Skeletal muscle cell (primary cell): ENCODE measurements at places on chromosomes 7 and 10.
A peak's percentile ranks its signal among the peaks of the same experiment; 100 is the strongest.

DNA sequence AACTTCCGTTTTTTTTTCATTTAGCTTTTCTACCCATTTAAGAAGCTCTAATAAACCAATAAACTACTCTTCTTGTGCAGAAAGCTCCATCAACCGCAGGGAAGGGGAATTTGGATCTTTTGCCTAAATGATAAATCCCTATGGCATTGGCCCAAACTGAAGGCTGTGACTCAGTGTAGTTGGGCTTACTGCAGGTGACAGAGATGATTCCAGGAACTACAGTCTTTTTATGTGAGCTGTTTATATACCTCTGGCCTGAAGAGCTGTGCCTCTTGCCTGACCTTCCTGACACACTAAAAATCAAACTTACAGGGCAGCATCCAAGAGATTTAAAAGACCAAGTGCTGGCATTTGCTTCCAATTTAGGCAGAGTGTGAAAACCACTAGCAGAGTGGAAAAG lies 25.2 kb downstream of the ABCB1 start:
- no peak for DNase-seq

GRCh38 chr7:157704365-157704764 lies 367.6 kb downstream of the DNAJB6 start:
- no peak for DNase-seq

- no peak for DNase-seq
Observed at GRCh38 chr10:60621018-60621417, 157.3 kb upstream of the CDK1 start.

- no peak for DNase-seq
Observed at GRCh38 chr7:44463169-44463808, 27.2 kb downstream of the NUDCD3 start.

DNA sequence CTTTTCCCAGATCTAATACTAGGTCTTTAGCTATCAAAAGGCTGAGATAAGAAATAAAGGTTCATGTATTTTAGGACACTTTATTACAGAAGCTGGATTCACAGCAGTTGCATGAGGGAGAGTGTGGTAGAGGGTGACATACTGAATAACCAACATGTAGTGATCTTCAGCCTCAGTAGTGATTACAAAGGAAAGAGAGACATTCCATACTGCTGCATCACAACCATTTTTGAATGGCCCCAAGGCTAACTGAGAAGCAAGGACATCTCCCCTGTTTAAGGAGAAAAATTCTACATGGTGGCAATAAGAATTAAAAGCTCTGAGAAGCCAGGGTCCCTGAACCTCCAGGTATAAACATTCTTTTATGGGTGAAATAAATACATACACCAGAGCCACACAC lies 35.3 kb downstream of the COG5 start:
- peak; percentile 24 for DNase-seq

DNA sequence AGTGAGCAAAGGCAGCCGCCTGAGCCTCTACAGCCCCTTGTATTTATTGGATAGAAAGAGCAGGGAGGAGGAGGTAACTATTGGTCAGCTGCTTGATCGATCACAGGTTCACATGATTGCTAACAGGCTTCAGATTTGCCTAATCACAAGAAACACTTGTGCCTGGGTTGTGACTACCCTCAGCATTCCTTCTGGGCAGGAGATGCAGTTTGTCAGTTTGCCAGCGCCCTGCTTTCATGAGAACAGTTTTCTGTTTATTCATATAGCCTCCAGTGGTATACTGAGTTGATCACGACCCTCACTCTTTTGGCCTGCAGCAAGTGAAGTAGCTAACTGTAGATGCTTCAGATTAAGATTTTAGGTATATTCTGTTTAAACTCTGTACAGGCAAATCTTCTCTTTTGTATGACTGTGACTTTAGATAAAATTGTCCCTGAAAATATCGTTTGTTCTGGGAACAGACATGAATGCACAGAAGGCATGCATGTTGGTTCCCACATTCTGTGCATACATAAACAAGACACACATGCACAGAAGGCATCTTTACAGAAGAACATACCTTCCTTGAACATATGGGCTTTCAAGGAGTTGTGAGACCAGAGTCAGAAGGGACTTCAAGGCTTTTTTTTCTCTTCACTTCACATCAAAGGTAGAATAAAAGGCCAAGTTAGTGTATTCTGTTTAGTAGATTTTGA lies 422.4 kb upstream of the STEAP1 start:
- DNase-seq = no peak

DNA sequence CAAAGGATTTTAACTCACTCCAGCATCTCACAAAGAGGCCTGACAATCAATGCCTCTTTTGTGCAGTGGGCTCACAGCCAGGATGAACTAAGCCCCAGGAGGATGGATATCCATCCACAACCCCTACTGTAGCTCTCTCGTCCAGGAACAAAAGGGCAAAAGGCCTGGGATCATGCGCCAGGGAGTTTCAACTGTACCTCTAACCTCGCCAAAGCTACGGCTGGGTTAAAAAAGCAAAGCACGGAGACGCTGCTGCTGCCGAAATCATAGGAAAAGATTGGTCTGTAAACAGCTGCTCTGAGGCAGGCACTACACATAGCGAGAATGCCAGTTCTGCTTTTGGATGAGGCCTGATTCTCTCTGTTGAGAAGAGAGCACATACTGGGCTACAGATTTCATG lies 32.1 kb downstream of the VSTM4 start:
- DNase-seq = no peak

DNA sequence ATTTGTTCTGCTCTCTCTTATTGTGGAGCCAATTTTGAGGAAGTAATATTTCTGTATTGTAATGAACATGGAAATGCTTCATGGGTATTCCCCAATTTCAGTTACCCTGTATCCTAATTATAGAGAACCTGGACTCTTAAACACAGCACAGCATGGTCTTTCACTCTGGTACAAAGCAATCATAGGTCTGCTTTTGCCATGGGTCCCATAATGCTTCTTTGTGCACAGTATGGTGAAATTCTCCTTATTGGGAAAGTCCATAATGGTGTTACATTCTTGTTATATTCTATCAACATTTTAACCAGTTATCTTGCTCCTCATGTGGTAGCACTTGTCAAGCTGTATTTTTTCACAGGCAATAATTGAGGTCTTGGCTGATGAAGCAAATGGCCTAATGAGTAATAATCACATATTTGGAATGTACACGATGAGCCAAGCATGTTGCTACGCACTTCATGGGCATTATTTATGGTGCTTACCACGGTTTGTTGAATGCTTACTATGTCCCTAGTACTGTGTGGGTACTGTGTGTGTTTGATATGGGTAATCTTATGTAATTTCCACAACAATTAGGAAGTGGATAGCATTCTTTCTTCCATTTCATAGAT lies 42.9 kb downstream of the PRKG1 start:
- no peak for DNase-seq

GRCh38 chr10:80498078-80498832 lies 39.4 kb upstream of the SH2D4B start:
- no peak for DNase-seq

DNA sequence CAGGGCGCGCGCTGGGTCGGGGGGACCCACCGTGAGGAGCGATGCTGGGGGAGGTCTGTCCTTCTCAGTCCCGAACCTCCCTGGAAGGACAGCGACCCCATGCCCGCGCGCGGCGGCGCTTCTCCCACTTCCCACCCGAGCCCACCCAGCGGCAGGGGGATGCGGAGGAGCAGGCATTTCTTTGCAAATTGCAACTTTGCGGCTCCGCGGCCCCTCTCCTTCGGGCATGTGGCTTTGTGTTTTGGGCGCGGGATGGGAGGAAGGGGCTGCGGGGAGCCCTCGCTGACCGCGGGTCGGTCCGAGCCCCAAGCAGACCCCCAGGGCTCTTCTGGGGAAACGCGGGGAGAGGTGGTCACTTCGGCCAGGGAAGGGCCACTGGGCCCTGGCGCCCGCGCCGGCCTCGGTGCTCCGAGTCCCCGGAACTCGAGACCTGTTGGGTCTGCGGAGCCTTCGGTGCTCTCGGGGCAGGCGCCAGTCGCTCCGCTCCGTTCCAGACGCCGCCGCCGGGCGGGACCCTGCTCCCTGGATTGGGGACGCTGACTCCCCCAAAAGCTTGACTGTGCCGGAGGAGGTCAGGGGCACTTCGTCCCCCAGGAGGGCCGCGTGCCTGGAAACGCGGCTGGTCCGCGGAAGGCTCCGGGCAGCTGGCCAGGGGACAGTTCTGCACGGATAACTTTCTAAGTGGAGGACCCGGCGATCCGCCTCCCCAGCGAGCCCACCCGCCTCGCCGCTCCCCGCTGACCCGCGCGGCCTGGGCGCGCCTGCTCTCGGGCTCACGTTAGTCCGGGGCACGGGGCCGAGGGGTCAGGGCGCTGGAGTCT lies 164.2 kb upstream of the DPP6 start:
- DNase-seq = no peak

- no peak for DNase-seq
Observed at GRCh38 chr7:88789480-88790064, 6.0 kb downstream of the TEX47 start.

DNA sequence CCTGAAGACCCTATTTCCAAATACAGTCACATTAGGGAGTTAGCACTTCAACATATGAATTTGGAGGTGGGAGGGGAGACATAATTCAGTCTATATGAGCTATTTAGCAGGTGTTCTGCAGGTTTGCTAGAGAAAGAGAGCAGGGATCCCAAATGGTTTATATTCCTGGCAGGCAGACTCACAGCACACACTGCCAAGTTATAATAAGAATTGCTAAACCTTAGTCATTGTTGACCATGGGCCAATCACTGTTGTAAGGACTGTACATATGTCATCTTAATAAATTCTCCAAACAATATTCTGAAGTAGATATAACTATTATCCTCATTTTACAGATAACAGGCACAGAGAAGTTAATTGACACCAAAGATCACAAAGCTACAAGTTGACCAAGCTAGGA lies 1.5 kb upstream of the CCDC3 start:
- no peak for DNase-seq

DNA sequence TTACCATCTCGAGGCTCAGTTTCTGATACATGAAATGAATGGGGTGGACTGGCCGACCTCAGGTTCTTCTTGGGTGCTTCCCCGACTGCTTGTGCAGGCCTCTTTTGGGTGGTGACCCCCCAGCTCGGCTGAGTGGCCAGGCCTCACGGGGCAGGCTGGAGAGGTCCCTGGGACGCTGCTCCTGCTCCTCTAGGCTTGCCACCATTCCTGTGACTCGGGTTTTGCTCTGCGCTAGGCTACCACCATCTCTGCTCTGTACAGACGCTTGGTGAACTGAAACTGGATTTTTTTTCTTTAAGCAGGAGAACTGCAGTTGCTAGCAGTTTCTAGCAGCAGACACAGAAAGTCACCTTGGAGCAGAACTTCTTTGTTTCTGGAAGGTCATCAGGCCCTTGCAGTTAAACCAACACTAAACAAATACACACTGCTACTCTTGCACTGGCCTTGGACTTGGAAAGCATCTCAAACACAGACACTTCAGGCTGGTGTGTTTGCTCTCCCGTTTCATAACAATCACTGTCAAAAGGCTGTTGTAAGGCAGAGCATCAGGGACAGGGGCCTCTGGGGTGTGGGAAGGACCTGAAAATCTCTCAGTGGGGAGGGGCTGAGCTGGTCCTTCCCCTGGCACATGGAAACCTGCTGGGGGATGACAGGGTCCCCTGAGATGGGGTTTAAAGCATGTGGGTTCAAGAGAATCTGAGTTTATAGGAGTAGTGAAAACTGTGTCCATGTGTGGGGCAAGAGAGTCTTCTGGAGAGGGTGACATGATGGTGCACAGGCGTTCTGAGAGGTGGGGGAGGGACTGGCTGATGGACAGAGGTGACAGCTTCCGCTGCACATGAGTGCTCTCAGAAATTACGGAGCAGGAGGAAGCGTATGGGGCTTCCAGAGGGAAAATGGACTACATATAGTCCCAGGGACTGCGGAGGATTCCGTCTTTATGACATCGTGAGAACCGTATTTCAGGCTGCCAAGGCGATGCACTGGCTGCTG lies 35.0 kb upstream of the GIMAP8 start:
- no peak for DNase-seq

DNA sequence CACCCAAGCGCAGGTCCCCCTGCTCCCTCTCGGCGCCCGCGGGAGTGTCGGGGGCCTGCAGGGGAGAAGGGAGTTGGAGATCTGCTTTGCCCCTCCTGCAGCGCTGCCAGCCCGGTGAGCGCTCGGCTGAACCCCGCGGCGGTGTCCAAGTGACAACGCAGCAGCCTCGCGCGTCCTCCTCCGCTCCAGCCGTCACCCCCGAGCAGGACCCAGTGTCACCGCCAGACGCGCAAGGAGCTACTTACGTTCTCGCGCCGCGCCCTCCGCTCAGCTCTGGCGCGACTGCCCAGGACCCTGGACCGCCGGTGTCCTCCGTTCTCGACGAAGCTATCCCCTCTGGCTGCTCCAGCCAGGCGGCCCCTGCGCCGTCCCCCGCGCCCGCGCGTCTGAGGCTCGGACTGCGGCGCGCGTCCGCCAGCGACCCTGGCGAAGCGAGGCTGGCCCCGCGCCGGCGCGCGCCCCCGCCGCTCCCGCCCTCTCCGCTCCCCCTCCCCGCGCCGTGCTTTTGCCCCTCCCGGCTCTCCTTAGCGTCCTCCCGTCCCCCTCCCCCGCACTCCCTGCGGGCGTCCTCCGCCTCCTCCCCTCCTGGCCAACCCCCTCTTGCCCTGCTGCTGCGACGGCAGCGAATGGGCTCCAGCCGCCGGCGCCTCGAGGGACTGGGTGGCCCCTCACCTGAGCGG lies at the start of gene NRCAM:
TSS of gene NRCAM (minus strand) at position 439 of the 680 bp plus-strand sequence. CDS start 216,372 bp downstream, outside the sequence.
- DNase-seq = no peak

DNA sequence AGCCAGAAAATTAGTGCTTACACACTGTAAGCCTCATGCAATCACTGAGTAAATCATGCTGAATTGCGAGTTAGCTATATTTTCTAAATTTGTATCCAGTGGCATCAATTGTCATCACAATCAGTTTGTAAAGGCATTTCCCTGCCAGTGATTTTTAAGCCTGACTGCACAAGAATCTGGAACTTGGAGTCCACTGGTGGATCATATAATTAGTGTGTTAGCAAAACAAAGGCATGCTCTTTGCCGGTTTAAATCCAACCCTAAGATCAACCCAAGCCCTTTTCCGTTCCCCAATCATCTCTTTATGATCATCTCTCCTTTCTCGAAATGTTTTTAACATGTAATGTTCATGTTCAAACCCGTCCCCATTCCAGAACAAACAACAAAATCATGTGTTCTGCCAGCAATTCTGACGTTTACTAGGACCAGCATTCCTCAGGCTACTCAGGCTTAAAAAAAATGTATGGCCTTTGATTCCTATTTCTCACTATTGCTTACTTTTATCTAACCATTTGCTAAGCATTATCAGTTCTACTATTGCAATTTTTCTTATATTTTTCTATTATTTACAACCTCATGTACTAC lies 649.2 kb downstream of the SORCS1 start:
- no peak for DNase-seq

DNA sequence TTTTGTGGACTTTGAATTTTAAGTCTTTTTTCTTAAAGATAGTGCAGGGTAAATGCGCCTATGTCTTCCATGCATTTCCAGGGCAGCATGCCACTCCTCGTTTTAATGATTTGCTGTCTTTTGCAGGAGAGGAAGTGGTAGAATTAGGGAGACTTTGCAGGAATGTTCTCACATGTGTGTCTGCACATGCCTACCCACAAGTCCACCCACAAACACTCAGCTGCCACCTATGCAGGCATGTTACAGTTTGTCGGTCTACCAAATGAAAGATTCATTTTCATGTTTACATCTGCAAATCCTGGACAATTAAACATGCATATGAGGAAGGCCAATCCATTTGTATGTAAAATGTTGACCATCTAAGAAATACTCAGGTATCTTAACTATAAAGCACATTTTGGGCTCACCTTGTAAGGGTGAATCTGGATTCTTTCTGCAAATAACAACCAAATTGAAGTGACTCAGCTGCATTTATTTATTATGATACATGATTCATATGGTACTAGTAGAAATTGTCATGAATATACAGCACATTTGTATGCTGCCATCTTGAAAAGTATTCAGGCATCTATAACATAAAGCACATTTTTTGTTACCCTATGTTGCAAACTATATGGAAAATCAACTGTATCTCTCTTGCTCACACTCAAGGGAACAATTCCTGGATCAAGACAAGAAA lies 4.7 kb upstream of the TEX36 start:
- no peak for DNase-seq
